ENCODE measurements at places on chromosomes 7 and 10. TPM values are rescaled to one million over a fixed set of nuclear protein-coding genes. Genes with fewer than 3 reads are reported as not detected.

Gene OR6V1
- not detected for total RNA-seq

Gene LRRTM3
- total RNA-seq, result not detected

Gene SLC29A4
- total RNA-seq, result 20.7 TPM

Gene SPAM1
- total RNA-seq, result not detected

Gene GRM3
- total RNA-seq, result not detected

Gene CYP3A4
- total RNA-seq, result 1.4 TPM

Gene CUBN
- total RNA-seq, result 0.25 TPM

Gene AOAH
- total RNA-seq, result 22.2 TPM

Gene CYP2C19
- total RNA-seq, result 1.9 TPM

DNA sequence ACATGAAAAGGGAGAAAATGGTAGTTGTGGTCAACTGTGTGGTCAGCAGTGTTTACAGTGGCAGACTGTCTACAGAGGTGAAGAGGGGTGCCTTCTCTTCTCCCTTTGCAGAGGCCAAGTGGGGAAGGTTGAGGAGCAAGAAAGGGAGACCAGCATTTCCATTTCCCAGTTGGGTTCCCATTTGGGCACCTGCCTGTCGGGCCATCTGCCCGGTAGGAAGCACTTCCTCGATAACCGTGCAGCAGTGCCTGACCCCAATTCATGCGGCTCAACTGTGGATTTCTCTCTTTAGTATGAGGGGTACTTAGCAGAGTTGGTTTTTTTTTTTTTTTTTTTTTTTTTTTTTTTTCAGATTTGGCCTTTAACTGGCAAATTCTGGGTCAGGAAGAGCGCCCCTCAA is 127.0 kb downstream of the CCDC3 start:
- no peak for DNase-seq

GRCh38 chr7:101236292-101236835 is 1.2 kb downstream of the CLDN15 start:
- DNase-seq, result no peak

DNA sequence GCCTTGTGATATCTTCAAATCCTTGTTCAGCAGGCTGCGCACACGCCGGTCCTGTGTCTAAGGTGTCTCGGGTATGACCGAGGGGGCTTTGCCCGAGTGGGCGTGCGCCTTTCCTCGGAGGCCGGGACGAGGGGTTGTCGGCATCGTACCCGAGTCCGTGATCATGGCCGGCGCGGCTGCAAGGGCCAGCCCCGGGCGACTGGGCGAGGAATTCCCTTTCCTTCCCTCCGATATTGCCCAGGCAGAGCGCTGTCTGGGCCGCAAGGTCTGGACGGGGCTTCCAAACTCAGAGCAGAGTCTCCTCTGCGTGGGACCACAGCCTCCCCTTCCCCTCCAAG is 59.7 kb downstream of the ZNF467 start:
- DNase-seq, result no peak

- DNase-seq, result peak; percentile 49
Observed at GRCh38 chr10:79488336-79488735, 24.0 kb upstream of the EIF5AL1 start.

- no peak for DNase-seq
Observed at GRCh38 chr10:123455861-123456260, 210.3 kb upstream of the GPR26 start.

DNA sequence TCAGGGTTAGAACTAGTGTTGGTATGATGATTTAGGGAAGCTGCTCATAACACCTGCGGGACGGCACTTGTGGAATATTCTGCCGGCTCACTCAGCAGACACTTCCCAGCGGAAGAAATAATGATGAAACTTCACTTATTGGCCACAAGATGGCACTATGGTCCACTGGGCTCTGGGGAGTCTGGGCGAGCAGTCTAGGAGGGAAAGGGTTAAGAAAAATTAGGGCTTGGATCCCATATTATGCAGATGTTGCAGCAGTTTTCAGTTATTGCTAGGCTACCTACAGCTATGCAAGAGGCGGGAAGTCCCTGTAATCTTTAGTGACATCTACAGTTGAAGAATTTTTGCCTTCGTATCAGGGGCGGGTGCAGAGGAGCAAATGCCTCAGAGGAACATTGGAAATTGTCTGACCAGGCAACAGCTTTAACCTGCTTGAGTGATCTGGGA is 238.7 kb upstream of the PRSS58 start:
- DNase-seq, result no peak

DNA sequence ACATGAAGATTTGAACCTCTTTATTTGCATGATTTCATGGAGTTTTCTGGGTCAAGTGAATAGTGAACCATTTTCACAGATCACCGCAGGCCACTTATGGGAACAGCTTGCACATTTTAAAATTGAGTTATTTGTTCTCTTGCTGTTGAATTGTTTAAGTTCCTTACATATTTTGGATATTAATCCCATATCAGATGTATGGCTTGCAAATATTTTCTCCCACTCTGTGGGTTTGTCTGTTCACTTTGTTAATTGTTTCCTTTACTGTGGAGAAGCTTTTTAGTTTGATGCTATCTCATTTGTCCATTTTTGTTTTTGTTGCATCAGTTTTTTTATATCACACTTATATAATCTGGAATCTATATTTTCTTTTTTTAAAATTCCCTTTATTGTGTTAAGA is 14.1 kb upstream of the ZC3HAV1L start:
- DNase-seq, result no peak

DNA sequence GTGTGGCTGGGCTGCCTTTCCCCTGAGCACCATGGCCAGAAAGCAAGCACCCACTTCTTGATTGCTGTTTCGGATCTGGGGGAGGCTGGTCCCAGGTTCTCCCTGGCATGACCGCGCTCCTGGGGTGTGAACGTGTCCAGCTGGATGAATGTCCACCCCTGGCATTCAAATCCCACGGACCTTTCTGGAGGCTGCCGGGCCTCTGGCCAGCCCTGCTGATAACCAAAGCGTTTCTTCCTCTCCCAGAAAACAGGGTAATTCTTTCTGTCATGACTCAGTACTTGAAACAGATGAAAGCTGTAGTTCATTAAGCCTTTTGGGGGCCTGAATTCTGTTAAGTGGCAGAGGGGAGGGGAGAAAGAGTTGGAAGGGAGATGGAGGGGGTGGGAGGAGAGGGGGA is 73.1 kb upstream of the SAMD8 start:
- DNase-seq, result no peak

DNA sequence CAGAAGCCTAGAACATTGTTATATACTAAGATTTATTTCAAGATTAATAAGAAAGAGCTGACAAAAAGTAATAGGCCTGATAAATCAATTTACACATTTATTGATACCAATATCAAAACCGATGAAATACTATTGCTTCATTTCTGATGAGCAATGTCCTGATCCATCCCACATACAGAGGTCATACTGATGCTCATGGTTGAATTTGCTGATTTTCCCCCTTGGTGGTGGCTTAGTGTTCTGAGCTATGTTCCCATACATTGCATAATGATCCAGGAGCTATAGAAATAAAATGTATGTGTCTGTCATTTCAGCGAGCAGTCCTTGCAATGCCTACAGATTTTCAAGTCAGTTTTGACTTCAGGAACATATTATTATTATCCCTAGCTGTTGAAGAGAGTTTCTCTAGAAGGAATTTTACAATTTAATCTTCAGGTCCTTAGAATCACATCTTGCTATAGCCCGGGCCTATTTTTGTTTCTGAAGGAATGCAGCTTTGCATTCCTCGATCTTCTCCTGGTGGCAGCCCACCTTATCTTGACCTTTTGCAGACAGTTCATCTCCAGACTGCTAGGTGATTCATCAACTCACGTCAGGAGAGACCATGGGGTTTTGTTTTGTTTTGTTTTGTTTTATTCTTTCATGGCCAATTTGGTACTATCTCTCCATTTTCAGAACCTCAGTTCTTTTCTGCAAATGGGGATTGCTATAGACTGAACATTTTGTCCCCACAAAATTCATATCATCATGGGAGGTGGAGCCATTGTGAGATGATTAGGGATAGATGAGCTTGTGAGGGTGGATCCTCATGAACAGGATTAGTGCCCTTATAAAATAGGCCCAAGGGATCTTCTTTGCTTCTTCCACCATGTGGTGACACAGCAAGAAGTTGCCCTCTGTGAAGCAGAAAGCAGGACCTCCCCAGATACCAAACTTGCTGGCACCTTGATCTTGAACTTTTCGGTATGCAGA is 465.6 kb upstream of the IGFBP3 start:
- DNase-seq, result no peak

GRCh38 chr10:46541017-46541661 is 15.3 kb downstream of the GPRIN2 start:
- DNase-seq, result peak; percentile 71

DNA sequence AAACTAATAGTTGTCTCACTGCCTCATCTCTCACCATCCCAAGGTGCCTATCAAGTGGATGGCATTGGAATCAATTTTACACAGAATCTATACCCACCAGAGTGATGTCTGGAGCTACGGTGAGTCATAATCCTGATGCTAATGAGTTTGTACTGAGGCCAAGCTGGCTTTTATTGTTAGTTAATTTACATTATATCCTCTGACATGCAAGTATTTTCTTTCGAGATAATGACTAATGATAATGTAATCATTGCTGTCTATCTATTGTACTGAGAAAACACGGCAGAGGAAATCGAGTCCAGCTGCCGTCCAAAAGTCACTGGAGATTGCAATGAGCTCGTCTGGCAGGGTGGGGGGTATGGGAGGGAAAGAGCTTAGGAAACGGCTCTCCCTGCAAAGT is 172.4 kb upstream of the LANCL2 start:
- DNase-seq, result no peak
